NCI-H2171 (cell line): ENCODE measurements at places on chromosomes 7 and 10.

- DNase-seq: no peak
These were observed 187.4 kb downstream of the RNLS start for GRCh38 chr10:88395677-88396076.

GRCh38 chr7:22885797-22886261 lies 63.2 kb upstream of the TOMM7 start:
- DNase-seq: peak; percentile 21

DNA sequence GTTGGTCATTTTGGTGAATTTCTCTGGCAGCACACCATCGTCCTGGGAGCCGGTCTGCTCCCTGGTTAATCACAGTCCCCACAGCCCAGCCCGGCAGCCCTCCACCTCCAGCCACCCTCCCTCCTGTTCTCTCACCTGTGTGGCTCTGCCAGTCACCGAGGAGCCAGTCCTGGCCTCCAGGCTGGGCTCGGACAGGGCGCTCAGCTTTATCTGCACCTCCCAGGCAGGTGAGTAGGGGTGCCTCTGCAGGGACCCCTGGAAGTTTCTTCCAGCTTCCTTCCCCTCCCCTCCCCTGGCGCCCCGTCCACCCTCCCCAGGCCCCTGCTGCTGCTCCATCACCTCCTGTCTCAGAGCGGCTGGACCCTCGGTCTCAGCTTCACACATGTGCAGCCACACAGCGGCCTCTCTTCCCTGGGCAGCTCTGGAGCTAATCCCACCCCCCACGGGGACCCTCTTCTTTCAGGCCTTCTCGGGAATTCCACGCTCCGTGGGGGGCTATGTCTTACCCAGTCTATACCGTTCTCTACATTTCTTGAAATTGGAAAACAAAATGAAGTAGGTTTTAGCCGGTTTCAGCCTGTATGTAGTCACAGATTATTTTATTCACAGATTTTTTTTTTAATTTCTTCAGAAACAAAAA lies 213.9 kb upstream of the PPP2R2D start:
- no peak for DNase-seq

GRCh38 chr7:139051655-139052054 lies 15.8 kb upstream of the ZC3HAV1L start:
- DNase-seq: no peak

GRCh38 chr10:97927622-97928021 lies 78.0 kb downstream of the GOLGA7B start:
- no peak for DNase-seq

DNA sequence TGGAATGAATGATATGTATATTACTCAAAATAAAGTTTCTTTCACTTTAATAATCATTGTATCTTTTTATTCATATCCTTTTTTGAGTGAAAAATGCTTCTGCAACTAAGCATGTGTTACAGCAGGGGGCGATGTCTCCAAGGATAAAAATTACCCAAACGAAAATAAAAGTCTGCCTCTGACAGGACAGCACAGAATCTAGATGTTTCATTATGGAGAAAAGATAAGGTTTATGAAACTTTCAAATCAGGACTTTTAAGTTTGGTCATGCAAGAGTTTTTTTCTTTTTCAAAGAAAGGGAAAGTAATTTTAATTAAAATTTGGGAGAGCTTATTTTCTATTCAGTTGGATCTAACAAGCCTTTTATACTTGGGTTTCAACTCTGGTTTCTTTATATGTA lies 48.4 kb downstream of the TES start:
- no peak for DNase-seq

- no peak for DNase-seq
These were observed 32.7 kb downstream of the FOXL3 start for GRCh38 chr7:322708-323111.

DNA sequence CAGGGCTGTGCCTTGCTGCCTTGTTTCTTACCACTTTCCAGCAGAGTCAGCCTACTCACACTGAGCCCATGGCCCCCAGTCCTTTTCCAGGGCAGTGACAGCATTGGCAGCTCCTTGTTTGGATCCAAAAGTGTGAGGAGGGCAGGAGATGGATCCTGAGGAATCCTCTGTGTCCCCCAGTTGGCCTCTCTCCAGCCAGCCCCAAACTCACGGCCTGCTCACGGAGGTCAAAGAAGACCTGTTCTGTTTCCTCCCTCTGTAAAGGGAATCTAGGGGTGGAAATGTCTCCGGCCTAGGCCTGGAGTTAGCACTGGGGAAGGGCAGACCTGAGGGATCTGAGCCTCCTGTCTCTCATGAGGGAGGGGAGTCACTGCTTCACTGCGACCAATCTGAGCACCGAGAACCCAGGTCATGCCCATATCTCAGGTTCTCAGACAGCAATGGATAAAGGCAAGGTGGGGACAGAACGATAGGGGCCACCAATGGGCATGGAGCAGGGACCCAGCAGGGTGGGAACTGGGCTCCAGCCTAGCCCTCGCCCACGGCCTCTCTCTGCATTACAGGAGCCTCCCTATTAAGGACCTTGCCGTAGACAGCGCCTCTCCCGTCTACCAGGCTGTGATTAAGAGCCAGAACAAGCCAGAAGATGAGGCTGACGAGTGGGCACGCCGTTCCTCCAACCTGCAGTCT lies 23.2 kb downstream of the LDB3 start:
- DNase-seq: no peak

- DNase-seq: no peak
These were observed 255.1 kb upstream of the MKLN1 start for GRCh38 chr7:131072505-131073091.

GRCh38 chr7:47346377-47346914 lies 235.5 kb downstream of the TNS3 start:
- DNase-seq: no peak

DNA sequence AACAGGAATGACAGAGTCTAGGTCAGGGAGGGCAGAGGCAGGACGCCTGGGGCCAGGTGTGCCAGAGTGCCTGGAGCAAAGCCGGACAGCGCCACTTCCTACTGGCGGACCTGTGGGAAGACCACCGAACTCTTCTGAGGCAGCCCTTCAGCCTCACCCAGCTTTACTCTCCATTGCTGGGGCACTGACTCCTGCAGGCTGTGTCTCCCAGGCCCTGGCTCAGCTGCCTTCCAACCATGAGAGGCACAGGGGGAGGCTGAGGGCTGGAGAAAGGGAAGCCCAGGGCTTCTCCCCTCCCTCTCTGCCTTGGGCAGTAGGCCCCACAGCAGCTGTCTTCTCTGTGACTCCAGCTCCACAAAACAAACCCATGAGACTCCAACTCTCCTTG lies 139.6 kb upstream of the UNC5B start:
- DNase-seq: no peak

- no peak for DNase-seq
These were observed 17.2 kb upstream of the PSMG3 start for GRCh38 chr7:1586827-1587705.

DNA sequence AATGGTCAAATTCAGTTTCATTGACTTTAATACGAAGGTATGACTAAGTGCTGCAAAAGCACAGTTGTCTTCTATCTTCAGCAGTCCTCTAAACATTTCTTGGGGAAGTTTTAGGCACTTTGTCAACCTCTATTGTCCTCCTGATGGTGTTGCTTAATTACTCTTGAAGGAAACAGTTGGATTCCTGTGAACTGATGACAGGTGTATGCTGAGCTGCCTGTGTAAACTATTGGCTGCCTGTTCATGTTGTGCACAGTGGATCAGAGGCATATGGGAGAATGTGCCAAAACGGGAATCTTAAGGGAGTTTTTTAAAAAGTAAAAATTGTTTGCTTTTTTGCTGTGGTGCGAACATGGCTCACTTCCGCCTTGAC lies 221.0 kb downstream of the AUTS2 start:
- no peak for DNase-seq

- DNase-seq: no peak
These were observed 221.1 kb downstream of the KCNMA1 start for GRCh38 chr10:77416311-77417135.

- DNase-seq: no peak
These were observed 43.1 kb upstream of the SEMA3A start for GRCh38 chr7:84237533-84238173.

DNA sequence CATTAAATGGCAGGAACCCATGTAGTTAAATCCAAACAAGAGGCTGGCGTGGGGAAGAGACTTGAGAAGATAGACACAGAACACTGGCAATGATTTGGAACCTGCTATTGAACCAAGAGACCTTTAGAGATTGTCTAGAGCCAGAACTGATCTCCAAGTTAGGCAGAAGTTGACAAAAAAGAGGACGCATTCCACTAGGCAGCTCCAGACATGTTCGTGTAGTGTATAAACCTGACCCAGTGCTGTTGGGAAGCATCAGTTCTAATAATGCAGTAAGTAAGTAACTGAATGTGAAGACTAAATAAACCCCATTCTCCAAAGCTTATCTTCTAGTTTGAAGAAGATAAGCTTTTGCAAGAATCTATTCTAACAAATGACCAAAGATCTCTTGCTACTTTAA lies 50.8 kb downstream of the AP3M1 start:
- no peak for DNase-seq

GRCh38 chr7:114243646-114244045 lies 171.0 kb upstream of the FOXP2 start:
- peak; percentile 11 for DNase-seq

- DNase-seq: no peak
These were observed 1.8 kb downstream of the PFKFB3 start for GRCh38 chr10:6204341-6205191.

- DNase-seq: no peak
These were observed 279.6 kb upstream of the PITRM1 start for GRCh38 chr10:3452173-3452626.

GRCh38 chr7:3835109-3835508 lies 534.1 kb downstream of the SDK1 start:
- no peak for DNase-seq

DNA sequence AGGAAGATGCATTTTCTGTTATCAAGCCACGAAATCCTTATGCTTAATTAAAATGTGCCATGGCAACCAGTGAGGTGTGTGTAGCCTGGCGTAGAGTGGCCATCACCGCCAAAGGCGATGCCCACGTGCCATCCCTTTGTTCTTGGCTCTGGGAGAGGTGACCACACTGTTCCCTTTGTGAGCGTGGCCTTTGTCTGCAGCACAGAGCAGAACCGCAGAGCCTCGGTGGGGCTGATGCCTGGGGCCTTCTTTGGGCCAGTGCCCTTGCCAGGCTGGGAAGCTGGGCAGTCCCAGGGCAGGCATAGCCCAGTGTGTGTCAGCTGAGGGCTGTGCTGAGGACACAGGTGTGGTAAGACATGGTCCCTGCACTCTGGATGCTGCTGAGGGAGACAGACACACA lies 48.3 kb downstream of the BUB3 start:
- DNase-seq: no peak

DNA sequence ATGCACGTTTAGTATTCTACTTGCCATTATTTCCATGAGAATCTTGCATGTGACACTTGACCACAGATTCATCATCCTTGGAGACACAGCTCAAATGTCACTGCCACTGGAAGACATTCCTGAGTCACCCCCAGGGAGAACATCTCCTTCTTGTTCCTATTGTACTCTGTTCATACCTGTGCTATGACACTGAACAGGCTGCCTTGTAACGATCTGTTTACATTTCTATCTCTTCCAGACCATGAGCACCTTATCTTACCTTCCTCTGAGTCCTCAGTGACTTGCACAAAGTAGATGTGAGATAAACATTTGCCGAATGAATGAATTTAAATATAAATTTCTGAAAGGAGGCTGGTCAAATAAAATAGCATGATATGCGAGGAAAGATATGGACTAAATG lies 331.9 kb upstream of the LRRN3 start:
- no peak for DNase-seq

GRCh38 chr10:130809761-130810515 lies 501.6 kb downstream of the TCERG1L start:
- DNase-seq: no peak

DNA sequence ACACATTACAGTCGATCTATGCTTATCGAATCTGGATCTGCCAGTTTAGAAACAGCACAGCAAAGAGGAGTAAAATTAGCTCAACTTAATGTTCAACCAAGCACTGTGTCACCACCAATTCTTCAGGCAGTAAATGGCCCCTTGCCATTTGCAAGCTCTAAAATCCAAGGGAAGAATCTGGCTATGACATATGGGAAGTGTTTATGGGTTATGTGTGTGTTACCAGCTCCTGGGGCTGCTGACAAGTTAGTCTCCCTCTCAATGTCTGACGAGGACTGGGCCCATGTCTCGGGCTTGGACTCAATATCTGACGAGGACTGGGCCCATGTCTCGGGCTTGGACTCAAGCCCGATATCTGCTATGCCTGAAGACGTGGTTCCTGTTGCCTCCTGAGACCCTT lies 5.7 kb upstream of the ITIH2 start:
- no peak for DNase-seq

GRCh38 chr7:104803931-104804330 lies 210.1 kb upstream of the KMT2E start:
- no peak for DNase-seq

DNA sequence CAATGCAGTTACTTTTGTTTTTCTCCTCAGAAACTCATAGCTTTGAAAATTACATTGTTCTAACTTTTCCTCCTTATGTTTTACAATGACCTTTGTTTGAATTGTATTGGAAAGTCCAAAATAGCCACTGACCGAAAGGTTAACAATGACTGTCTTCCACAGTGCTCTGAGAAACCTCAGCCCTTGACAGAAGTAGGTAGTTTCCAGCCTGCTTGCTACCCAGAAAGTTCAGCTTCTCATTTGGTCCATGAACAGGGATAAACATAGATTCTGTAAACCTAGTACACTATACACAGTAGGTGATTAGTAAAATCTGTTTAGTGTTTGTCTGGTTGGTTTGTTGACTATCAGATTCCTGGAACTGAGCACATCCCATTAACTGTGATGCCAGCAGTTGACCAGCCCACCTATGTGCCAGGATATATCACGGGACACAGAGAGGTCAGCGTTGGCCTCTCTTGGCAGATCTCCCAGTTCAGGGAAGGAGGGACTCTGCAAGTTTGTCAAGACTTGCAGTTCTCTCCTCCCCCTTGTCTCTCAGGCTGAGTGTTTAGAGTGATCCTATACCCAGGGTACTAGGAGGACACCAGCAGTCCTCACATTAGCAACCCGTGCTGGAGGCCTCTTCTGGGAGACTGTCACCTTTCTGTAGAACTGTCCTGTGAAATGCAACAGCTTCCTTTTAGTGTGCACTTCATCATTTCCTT lies 297.6 kb downstream of the ARHGAP12 start:
- no peak for DNase-seq

GRCh38 chr7:155388561-155388960 lies 69.4 kb upstream of the EN2 start:
- no peak for DNase-seq

DNA sequence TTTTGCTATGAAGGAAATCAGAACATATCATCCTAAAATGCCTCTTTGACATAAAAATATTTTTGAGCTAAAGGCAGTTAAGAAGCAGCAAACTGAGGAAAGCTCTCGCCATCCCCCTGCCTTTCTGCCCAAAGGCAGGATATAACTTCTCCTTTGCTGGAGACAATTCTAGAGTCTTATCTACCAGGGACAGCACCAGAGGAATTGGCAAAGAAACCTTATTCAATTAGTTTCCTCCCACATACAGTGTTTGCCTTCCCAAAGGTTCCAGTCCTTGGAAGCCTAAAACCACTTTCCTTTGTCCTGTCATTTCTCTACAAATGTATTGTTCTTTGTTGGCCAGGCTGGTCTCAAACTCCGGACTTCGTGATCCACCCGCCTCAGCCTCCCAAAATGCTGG lies 33.7 kb downstream of the MASTL start:
- DNase-seq: no peak

- DNase-seq: no peak
These were observed 47.6 kb downstream of the ZRANB1 start for GRCh38 chr10:124989526-124989925.

GRCh38 chr10:30092151-30092790 lies 32.9 kb upstream of the JCAD start:
- no peak for DNase-seq
